ENCODE measurements at places on chromosomes 6 and 20.

- DNase-seq: no peak
These were observed 48.7 kb upstream of the BMP6 start for GRCh38 chr6:7677229-7677628.

DNA sequence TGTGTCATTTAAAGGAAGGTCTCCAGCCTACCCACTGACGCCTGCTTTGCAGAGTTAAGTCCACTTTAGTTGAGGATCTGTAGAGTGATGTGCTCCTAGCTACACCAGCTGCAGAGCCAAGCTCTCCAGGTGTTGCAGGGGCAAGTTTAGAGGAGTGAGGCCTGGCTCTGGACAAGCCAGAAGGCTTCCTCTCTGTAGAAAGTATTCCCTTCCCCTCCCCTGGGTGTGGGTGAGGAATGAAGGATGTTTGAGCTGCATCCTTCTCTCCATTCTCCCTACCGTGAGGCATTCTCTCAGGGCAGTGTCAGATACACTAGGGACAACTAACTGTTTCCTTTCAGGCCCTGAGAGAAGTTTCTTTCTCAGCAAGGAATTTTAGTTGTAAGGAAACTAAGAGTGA lies 66.5 kb downstream of the ELOVL5 start:
- DNase-seq: no peak

GRCh38 chr20:25623225-25623735 lies 534 bp downstream of the NANP start:
- DNase-seq: peak; percentile 65

GRCh38 chr20:41358717-41359116 lies 7.9 kb downstream of the EMILIN3 start:
- DNase-seq: no peak

All from left ventricle myocardium superior (tissue), 1 donor.